ENCODE measurements at places on chromosomes 7 and 10.

- no peak for DNase-seq
Measured at GRCh38 chr7:100801833-100802568, 25.3 kb downstream of the EPHB4 start.

GRCh38 chr7:26337232-26337865 is 45.7 kb downstream of the SNX10 start:
- no peak for DNase-seq

DNA sequence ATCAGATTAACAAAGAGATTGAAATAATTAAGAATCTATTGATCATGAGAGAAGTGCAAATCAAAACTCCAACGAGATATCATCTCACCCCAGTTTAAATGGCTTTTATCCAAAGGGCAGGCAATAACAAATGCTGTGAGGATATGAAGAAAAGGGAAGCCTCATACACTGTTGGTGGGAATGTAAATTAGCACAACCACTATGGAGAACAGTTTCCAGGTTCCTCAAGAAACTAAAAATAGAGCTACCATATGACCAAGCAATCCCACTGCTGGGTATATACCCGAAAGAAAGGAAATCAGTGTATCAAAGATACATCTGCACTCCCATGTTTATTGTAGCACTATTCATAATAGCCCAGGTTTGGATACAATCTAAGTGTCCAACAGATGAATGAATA is 13.8 kb downstream of the FGL2 start:
- DNase-seq: no peak

GRCh38 chr10:43869669-43870322 is 221.1 kb upstream of the ZNF32 start:
- DNase-seq: no peak

GRCh38 chr10:93503075-93503474 is 6.7 kb downstream of the CEP55 start:
- no peak for DNase-seq

DNA sequence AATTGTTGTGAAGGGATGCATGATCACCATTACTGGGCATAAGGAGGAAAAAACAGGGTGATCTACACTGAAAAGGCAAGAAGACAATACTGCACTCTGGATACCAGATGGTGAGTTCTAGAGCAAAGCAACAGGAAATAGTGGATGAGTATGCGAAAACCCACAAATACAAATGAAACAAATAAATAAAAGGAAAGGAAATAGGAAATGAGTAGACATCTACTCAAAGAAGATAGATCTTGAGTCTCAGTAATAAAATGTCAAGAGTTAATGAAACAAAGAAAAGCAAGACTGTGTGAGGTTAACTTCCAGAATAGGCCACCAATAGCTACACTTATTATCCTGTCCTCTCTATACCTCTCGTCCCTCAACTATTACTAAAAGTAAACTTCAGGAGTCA is 11.7 kb downstream of the ORC5 start:
- no peak for DNase-seq

DNA sequence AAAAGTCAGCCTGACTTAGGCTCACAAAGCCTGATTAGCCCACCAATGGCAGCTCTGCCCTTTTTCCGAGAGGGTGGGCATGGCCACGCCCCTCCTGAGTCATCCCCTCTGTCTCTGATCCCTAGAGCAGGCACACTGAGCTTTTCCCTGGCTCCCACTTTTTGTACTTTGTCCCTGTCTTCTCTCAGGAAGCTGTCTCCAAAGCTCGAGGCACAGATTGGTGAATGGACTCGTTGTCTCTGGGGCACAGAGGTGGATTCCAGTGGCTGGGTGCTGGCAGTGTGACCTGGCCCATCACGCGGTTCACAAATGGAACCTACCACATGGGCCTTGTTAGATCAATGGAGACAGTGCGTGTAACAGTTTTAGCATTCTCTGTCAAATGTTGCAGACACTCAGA is 313.5 kb downstream of the WDR37 start:
- DNase-seq: no peak

DNA sequence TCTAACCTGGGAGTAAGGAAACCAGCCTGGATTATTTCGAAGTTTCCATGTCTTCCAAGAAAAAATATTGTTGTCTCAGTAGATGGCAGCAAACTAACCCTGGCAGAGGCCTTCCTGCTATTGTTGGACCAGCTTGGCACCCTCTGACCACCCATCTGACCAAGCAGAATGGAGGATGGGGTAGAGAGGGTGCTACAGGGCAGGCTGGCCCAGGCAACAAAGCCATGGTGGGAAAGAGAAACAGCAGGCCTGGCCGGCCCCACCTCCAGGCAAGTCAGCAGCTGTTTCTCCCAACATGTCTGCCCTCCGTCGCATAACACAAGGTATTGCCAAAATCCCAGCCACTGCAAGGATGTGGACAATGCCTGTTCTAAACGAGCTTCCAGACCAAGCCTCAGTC is 95.0 kb downstream of the FAM53B start:
- DNase-seq: no peak

- no peak for DNase-seq
Measured at GRCh38 chr10:2207246-2207922, 470.1 kb upstream of the ADARB2 start.

- DNase-seq: no peak
Measured at GRCh38 chr7:37483627-37484026, 35.0 kb upstream of the ELMO1 start.

GRCh38 chr7:48286836-48287235 is 115.6 kb downstream of the ABCA13 start:
- DNase-seq: no peak

All from stimulated activated CD4-positive, alpha-beta T cell treated with anti-CD3 and anti-CD28 coated beads, Interleukin-1b, Interleukin-23, amount 100 ng/mL, for 48 hours (primary cell).